Uterine smooth muscle cell (primary cell): ENCODE measurements at places on chromosomes 4 and X. TPM values are rescaled to one million over a fixed set of nuclear protein-coding genes. Genes with fewer than 3 reads are reported as not detected.

RPL10 gene
- 2,853 and 3,007 TPM in 2 replicates for total RNA-seq

NKX3-2 gene
- total RNA-seq: 0.37 and 0.55 TPM in 2 replicates

SATL1 gene
- total RNA-seq: under 0.01 TPM in 1 of 2 replicates, not detected in the other

ERVMER34-1 gene
- under 0.01 TPM in 2 replicates for total RNA-seq

PABPC5 gene
- 1.8 and 2.5 TPM in 2 replicates for total RNA-seq

SMARCA1 gene
- total RNA-seq: 54.9 and 65.7 TPM in 2 replicates

MAGEB2 gene
- not detected in 2 replicates for total RNA-seq

RAB33A gene
- total RNA-seq: 4.3 and 9.4 TPM in 2 replicates

GLRB gene
- 15.4 and 18.9 TPM in 2 replicates for total RNA-seq

DGKQ gene
- 19.7 and 25.6 TPM in 2 replicates for total RNA-seq

FGB gene
- total RNA-seq: not detected in 2 replicates

KLKB1 gene
- not detected in 2 replicates for total RNA-seq

ENPP6 gene
- total RNA-seq: 0.33 TPM in 1 of 2 replicates, not detected in the other

LNX1 gene
- total RNA-seq: 0.11 and 0.25 TPM in 2 replicates

ZCCHC18 gene
- total RNA-seq: 0.55 and 2.0 TPM in 2 replicates

MAOB gene
- 0.37 and 0.66 TPM in 2 replicates for total RNA-seq

GAGE1 gene
- not detected in 2 replicates for total RNA-seq

ASMT gene
- not detected in 2 replicates for total RNA-seq

USP51 gene
- total RNA-seq: 1.5 and 2.5 TPM in 2 replicates

STAP1 gene
- not detected in 2 replicates for total RNA-seq

FOXP3 gene
- not detected in 2 replicates for total RNA-seq
